ENCODE measurements at places on chromosomes 2 and 18. TPM values are rescaled to one million over a fixed set of nuclear protein-coding genes. Genes with fewer than 3 reads are reported as not detected.

The NEUROD1 gene
- total RNA-seq: not detected

DNA sequence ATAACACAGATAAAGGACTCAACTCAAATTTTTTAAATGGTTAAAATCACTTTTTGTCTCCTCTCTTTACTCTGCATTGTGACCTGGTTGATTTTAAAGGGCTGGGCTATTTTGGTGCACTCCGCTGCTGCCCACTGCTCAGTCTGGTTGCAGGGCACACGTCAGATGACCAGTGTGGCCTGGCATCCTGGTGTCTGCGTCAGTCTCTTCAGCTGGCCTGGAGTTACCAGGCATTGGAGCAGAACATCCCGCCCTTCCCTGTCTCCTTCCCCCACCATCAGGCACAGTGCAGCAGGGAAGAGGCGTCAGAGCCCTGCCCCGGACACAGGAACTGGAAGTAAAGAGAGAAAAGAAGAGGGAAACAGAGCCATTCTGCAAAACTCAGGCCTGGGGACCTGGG, 8.9 kb downstream of the C1QL2 start:
- no peak for DNase-seq

- no peak for DNase-seq
Measured at GRCh38 chr2:121096611-121097010, 188.4 kb downstream of the TFCP2L1 start.

DNA sequence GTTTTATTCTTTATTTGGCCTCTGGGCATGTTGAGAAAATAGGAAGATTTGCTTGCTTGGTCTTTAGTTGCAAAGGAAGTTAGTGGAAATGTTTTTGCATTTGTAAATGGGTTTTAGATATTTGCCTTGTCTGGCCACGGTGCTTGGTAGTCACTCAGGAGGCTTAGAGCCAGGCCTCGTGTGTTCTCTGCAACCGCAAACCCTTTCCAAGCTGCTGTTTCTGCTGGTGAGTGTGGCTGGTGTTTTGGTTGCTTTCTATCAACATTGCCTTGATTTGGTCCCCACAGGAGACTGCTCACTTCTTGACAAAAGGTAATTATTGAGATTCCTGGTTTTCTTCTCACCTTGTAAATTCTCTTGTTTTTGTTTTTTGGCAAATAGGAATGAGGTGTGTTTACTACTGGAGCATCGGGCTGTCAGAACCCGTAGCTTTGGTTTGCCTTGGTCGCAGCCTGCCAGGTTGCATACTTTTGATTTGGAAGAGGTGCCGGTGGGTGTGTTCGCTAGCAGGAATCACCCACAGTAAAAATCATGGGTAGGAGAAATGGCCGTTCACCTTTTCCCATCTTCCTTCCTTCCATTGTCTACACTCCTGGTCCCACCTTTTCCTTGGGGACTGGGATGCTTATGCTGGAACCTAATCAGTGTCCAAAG, 15.8 kb downstream of the ASAP2 start:
- no peak for DNase-seq
